ENCODE measurements at places on chromosomes 5 and 9.
A peak's percentile ranks its signal among the peaks of the same experiment; 100 is the strongest.

- no peak for DNase-seq
Measured at GRCh38 chr5:80644900-80645299, 9.6 kb upstream of the MSH3 start.

GRCh38 chr5:53827211-53827651 is 266.8 kb downstream of the NDUFS4 start:
- DNase-seq: no peak

GRCh38 chr5:169160405-169160901 is 140.5 kb downstream of the SLIT3 start:
- DNase-seq: no peak

GRCh38 chr9:124632077-124632621 is 125.0 kb upstream of the NR5A1 start:
- DNase-seq: peak; percentile 62

All from eye (tissue), 1 donor.